ENCODE measurements at places on chromosomes 6 and 20. TPM values are rescaled to one million over a fixed set of nuclear protein-coding genes. Genes with fewer than 3 reads are reported as not detected.
A peak's percentile ranks its signal among the peaks of the same experiment; 100 is the strongest.

- no peak for DNase-seq
These were observed 125.2 kb downstream of the PHACTR3 start for GRCh38 chr20:59729506-59729905.

Gene CCDC170
- not detected for total RNA-seq

Gene MYH7B
- total RNA-seq, result 0.06 TPM

Gene HUS1B
- total RNA-seq, result 0.17 TPM

Gene NRSN1
- not detected for total RNA-seq

Gene PHF3
- 26.6 TPM for total RNA-seq

Gene MAS1
- total RNA-seq, result not detected

DNA sequence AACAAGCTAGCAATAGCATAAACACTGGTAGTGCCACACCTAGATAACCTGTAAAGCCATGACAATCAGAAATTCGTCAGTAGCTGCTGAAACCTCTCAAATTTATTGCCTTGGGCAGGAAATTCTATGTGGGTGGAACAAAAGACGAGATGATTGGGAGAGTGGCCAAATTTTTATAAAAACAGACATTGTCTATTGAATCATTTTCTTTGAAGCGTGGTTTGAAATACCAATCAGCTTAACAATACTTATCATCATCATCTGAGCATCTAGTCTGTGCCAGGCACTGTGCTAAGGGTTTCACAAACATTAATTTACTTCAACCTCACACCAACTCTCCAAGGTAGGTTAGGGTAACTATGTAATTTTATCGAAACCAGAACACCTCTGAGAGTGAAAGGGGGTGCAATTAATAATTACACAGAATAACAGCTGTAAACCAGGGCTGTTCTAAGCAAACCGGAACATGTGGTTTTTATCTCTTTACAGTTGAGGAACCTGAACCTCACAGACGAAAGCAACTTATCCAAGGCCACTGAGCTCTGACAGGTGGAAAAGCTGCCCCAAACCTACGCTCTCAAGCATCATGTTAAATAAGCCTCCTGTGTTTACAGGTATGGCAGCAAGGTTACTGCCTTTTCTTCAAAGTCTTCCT is 43.4 kb downstream of the NHSL1 start:
- peak; percentile 37 for DNase-seq

DNA sequence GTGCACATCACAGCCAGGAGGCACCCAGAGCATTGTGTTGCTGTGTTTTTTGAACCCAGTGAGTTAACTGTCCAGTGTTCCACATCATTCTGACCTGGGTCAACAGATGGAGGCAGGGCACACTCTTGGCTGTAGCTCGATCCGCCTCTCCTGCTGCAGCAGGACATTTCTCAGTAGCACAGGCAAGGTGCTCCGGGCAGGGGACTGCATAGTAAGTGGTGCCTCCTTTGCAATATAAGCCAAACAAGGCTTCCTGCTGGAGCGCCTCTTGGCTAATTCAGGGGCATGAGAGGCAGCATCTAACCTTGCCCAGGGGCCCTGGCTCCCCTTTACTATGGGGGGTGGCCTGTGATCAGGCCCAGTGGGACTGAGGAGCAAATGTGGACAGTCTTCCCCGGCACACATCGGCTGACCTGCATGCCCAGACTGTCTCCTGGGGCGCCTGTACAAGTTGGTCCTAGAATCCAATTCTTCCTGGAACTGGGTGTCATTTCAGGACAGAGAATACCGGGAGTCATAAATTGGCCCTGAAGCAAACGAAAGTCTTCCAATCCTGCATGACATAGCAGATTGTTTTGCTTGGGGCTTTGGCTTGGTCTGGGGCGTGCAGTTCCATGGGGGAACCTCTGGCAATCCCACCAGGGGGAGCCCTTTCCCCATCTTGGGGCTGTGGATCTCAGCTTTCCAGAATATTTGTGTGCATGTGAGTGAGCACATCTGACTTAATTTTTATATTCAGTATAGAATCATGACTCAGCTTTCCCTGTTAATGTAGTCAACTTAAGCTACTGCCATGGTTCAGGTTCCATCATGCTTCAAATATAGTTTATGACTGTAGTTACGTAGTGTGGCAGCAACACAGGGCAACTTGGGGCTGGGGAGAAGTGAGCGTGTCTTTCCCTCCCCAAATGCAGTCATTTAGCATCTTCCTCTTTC is 56.0 kb upstream of the DDR1 start:
- DNase-seq, result peak; percentile 85

DNA sequence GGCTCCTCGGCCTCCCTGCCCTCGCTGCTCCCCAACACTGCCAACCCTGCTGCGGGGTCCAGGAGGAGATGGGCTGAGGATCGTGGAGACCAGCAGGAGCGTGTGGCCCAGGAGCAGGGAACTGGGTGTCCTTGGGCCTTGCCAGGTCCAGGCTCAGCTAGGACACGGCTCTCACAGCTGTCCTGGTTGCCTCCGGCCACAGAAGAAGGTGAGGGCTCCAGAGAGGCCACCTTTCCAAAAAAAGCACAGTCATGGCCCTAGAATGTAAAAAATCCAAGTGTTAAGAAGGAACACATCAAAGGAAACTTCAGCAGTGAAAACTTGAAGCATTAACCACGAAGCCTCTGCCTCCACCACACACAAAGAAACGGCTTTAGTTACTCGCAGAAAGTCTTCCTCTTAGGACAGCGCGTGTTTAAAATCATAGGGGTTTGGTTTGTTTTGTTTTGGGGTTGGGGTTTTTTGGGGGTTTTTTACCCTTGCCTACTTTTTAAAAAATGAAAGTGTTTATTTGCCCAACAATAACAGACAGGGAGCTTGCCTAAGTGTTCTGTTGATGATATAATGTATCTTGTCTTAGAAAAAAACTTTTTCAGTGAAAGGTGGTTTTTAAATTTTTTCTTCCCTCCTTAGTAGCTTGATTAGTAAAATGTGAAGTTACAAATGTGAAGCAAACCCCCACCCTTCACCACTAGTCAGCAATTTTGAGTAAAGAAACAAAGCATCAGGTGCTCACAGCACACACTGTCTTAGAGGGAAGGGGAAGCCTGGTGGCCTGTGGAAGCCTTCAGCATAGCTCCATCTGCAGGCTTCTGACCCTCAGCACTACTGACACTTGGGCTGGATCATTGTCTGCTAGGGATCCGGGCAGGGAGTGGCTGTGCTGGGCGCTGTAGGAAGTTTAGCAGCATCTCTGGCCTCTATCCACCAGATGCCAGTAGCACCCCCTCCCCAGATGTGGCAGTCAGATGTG is 60.0 kb downstream of the PTPN1 start:
- peak; percentile 39 for DNase-seq

DNA sequence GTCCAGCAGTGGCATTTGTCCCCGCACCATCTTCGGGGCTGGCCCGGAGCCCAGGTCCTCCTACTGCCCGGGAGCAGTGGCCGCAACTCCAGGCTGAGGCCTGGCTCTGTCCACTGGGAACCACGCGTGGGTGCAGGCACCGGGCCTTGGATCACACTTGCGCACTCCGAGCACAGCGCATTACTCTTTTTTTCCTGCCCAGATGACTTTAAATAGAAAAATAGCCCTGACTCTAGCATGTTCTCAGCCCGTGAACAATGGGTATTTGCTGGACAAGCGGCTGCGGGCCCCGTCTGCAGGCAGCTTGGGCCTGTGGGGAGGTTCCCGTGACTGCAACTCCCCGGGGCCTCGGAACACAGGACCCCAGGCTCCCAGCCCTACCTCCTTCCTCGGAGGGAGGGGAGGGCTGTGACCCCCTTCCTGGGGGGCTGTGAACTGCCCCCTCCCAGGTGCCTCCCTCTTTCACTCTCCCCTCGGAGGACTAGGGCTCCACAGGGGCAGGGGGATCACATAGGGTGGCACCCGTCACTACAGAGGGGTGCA is 162.2 kb downstream of the TBXT start:
- no peak for DNase-seq

DNA sequence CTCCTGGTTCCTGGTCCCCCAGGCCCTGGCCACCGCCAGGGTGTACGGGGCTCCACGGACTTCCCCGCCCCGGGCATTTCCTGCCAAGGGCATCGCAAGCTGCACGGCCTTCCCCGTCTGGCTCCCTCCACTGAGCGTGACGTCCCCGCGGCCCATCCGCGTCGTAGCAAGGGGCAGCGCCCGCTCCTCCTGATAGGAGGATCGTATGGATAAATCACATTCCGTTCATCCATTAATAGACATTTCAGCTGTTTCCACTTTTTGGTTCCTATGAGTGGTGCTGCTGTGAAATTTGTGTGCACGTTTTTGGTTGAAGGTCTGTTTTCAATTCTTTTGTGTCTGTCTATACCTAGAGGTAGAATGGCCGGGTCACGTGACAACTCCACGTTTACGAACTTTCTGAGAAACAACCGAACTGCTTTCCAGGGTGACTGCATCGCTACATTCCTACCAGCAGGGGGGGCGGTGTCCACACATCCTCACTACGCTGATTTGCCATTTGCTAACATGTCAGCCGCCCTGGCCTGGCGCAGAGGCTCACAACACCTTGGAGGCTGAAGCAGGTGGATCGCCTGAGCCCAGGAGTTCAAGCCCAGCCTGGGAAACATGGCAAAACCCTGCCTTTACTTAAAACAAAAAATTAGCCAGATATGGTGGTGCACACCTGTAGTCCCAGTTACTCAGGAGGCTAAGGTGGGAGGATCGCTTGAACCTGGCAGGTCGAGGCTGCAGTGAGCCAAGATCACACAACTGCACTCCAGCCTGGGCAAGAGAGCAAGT is 37.7 kb downstream of the KCNQ2 start:
- DNase-seq, result peak; percentile 19

Gene RBPJL
- total RNA-seq, result not detected

GRCh38 chr6:3841711-3842565 is 7.2 kb upstream of the FAM50B start:
- peak; percentile 51 for DNase-seq

DNA sequence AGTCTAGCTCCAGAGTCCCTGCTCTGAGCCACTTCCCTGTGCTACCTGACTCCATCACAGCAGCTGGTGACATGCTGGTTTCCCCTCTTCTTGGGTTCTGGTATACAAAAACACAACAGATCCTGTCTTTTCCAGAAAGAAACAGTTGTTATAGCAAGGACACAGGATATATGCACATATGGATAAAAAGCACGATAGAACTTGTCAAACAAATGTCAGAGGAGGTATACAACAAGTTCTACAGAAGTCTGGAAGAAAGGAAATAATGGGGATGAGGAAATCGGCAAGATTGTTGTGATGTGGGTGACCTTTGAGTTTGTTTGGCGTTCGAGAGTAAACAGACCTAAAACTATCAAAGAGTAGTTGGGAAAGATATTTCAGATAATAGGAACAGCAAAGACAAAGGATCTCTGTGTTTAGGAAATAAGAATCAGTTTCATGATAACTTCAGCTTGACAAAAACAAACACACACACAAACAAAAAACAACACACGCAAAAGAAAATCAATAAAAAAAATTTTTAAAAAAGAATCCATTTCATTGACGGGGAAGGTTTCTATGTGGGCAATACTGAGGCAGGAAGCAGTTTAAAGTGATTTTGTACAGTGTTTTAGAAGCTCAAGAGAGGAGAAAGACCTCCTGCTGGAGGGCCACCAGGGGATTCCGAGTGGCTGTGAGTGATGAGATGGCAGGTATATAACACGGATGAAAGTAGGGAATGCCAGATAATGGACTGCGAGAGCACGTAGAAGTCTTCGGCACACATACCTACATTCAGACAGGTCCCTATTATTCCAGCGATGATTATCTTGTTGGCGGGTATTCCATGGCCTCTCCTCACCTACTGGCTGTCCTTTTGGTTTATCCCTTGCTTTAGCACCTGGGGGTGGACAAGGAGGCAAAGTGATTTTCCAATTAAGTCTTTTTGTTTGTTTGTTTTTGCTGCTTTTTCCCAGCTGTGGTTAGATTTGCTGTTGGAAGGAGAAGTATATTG is 174.9 kb downstream of the HS3ST5 start:
- DNase-seq, result no peak

DNA sequence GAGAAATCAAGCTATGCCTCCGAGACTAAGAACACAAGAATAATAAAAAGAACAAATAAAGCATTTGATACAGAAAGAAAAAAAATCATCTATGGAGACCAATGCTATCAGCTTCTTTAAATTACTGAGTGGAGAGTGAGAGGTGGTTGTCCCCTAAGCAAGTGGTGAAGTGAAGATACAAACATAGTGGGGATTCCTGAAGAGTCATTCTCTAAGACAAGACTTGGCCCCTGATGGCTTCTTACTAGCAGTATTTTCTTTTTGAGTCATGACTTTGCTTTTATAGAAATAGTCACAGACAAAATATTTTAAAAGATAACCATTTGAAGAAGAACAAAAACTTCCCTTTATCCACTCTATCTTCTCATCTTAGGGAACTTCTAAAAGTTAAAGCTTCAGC is 261.4 kb upstream of the PRDM1 start:
- peak; percentile 24 for DNase-seq

Gene OR2H1
- not detected for total RNA-seq

DNA sequence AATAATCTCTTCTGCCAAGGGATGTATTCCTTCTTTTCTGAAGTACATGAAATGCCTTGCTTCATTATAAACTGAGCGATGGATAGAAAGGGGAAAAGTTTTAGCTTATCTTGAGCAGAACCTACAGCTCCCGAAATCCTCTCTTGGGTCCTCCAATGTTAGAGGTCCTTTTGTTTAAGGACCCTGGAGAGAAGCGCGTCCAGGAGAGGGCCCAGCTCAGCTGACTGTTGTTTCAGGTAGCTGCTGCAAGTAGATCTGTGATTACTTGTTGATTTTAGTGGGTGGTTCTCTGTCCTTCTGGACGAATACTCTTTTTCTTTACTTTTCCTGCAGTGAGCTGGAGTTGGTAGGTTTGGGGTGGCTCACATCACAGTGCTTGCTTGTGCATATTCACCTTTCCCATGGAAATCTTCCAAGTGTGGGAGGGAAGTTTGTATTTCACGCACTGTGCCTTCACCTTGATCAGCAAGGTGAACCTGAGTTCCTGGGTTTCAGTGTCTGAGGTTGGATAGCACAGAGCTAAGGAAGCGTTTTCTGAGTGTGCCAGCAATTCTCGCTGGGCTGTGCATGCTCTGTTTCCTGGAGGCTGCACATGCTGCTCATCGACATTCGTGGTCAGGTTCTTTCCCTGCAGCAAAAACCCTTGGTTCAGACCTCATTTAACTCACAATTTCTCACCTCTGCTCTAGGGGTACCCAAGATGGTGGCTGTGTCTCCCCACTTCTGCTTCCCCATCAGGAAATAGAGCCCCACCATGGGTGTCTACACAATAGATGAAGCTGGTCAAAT is 176.3 kb downstream of the JARID2 start:
- no peak for DNase-seq

Gene B4GALT5
- 29.1 TPM for total RNA-seq

- no peak for DNase-seq
These were observed 119.3 kb downstream of the F13A1 start for GRCh38 chr6:6201200-6201599.
